ENCODE measurements at places on chromosomes 7 and 10.

GRCh38 chr10:45444976-45445898, 71.2 kb downstream of the ALOX5 start:
- no peak for DNase-seq

DNA sequence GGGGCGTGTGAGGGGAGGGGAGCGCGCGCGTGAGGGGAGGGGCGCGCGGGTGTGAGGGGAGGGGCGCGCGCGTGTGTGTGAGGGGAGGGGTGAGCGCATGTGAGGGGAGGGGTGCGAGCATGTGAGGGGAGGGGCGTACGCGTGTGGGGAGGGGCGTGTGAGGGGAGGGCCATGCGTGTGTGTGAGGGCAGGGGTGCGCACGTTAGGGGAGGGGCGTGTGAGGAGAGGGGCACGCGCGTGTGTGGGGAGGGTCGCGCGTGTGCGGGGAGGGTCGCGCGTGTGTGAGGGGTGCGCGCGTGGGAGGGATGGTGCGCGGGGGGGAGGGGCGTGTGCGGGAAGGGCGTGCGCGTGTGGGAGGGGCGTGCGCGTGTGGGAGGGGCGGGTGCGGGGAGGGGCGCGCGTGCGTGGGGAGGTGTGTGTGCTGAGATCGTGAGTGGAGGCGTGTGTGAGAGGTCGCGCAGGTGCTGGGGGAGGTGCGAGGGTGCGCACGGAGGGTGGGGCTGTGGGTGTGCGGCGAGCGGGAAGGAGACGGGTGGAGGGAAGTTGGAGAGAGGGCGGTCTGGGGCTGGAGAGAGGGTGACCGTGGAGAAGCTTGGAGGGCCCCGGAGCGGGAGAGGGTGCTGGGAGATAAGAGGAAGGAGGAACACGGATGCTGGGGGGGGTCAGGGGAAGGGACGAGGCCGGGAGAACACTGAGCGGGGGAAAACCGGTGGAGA, 19.7 kb downstream of the MXI1 start:
- peak; percentile 30 for DNase-seq

- DNase-seq = no peak
Observed at GRCh38 chr7:106100863-106101629, 11.1 kb downstream of the SYPL1 start.

- no peak for DNase-seq
Observed at GRCh38 chr7:88140947-88141346, 78.9 kb downstream of the SRI start.

- no peak for DNase-seq
Observed at GRCh38 chr7:50101873-50102272, 8.8 kb upstream of the ZPBP start.

DNA sequence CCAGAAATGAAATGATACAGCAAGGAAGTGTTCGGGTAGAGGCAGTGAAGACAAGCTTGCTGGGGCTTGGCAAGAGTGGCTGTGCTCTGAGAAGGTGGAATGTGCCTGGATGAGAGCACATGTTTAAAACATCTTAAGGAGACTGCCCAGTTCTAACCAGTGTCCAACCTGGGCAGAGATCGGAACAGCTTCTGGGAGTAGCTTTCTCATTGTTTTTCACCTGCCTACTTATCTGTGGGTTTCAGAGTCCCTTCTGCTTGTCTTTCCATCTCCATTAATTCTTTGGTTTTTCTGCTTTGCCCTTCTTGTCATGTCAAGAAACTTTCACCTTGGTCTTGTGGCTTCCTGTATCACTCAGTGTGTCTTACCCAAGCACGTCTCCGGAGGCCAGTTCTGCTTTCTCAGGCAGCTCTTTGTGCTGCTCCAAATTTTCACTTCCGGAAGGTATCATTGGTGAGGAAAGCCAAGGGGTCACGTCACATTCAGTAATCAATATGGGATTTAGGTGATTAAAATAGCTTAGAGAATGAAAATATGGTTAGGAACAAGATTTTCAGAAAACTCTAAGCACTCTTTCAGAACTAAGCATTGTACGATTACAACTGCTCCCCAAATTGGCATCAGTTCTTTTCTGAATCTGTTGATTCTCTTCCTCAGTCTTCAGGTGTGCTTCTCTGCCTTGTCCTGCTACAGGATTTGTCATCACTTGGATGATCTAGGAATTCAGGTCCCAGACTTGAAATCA, 5.5 kb upstream of the LAMB4 start:
- peak; percentile 82 for DNase-seq

DNA sequence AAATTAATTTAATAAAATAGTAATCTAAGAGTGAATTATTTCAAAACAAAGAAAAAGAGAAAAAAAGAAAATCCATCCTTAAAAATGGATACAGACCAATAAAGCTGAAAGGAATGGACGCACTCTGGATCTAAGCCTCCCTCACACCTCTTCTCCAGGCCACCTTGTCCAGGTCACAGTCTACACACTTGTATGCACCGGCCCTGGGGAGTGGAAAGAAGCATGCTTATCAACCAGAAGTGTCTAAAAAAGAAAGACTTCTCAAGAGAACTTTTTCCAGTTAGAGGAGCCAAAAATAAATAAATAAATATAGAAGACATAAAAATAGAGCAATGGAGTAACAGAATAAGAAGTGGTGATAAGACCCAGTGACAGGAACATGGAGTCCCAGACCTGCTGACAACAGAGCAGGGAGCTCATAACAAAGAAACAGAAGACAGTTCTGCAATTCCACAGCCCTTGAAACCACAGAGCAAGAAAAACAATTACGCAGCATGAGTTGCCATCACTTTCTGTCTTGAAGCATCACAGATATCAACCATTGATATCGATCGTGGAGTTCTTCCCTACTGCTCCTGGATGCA, 311.7 kb upstream of the NFE2L3 start:
- DNase-seq = no peak

DNA sequence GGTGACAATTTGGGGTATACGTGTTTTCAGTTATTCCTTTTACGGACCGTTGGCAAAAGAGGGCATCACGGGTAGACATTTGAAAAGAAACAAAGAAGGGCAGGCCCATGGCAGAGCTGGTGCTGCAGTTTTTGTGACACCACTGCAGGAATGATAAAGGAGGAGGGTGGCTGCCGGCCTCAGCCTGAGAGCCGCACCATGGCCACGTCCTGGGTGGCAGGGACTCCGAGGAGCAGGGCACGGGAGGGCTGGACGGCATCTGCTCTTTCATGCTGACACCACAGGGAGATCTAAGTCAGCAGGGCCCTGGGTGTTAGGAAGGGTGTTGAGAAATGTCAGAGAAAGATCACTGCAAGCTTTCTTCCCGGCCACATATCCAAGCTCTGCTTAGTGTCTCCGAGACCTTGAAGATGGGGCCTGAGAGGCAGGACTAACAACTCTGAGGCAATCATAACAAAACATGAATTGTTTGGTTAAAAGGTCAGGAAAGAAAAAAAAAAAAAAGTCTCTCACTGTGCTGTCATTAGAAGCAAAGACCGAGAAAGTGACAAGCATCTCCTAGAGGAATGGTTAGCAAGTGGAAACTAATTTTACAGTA, 36.6 kb downstream of the INSYN2A start:
- no peak for DNase-seq

GRCh38 chr7:88789480-88790064, 6.0 kb downstream of the TEX47 start:
- DNase-seq = peak; percentile 10

Data from inflammatory macrophage treated with lipopolysaccharide for 4 hours (primary cell).